ENCODE measurements at places on chromosomes 16 and 17.
A peak's percentile ranks its signal among the peaks of the same experiment; 100 is the strongest.

GRCh38 chr17:57902117-57902799, 52.4 kb upstream of the MRPS23 start:
- H3K27ac ChIP-seq = no peak overlapping the region
- no peaks in the 10 kb centered on the region for H3K27me3 ChIP-seq
- peaks cover 21% of the 10 kb centered on the region for H3K4me1 ChIP-seq
- H3K4me3 ChIP-seq = no peak overlapping the region
- no peak for DNase-seq

- DNase-seq = no peak
- H3K27ac ChIP-seq = peak overlapping the region; percentile 91
- H3K36me3 ChIP-seq = peaks cover 19% of the 10 kb centered on the region
- H3K27me3 ChIP-seq = no peaks in the 10 kb centered on the region
- peak overlapping the region; percentile 81 for H3K4me3 ChIP-seq
These were observed 528 bp upstream of the NOL11 start for GRCh38 chr17:67717192-67717623.

DNA sequence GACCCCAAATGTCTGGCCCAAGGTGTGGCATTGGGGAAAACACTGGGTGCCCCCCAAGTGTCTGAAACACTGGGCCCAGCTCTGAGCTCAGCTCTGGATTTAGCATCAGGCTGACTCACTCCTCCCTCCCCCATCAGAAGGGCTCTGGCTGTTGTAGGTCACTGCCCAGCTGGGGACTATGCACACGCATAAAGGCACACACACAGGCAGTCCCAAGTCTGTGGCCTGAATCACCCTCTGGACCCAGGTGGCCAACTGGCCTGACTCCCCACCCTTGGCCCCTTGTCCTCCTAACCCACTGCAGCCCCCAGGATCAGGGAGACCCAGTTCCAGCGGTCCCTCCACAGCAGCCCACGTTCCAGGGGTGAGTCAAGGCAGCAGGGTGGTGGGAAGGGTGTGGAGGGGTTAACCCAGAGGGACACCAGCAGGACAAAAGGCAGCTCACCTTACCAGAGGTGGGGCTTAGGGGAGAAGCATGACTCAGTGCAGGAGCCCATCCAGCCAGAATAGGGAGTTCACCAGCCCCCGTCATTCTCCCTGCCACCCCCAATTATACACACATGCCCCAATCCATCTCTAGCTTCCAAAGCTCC, 47.0 kb downstream of the MYO18A start:
- peaks cover 74% of the 10 kb centered on the region for H3K4me1 ChIP-seq
- H3K4me3 ChIP-seq = no peak overlapping the region
- no peak overlapping the region for H3K27ac ChIP-seq
- H3K27me3 ChIP-seq = no peaks in the 10 kb centered on the region

DNA sequence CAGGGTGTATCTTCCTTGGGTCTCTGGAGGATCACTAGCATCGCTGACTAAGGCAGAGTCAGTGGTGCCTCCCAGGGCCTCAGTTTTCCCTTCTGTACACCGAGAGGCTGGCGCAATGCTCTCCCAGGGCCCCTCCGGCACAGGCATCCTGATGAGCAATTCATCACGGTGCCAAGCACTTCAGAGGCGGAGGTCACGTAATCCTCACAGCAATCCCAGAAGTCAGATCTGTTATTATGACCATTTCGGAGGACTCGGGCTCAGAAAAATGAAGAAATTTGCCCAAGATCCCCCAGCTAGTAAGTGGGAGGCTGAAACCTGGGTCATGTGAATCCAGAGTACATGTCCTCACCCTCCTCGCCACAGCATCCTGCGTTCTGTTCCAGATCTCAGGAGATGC, 46.5 kb downstream of the AIPL1 start:
- no peak overlapping the region for H3K4me3 ChIP-seq
- no peak overlapping the region for H3K27ac ChIP-seq
- H3K27me3 ChIP-seq = peaks cover 8% of the 10 kb centered on the region

GRCh38 chr17:14784997-14785696, 480.0 kb downstream of the PMP22 start:
- no peaks in the 10 kb centered on the region for H3K4me1 ChIP-seq
- no peak overlapping the region for H3K4me3 ChIP-seq
- H3K27me3 ChIP-seq = no peaks in the 10 kb centered on the region
- H3K36me3 ChIP-seq = no peaks in the 10 kb centered on the region

- no peak overlapping the region for H3K4me3 ChIP-seq
- no peaks in the 10 kb centered on the region for H3K36me3 ChIP-seq
- DNase-seq = no peak
- H3K27me3 ChIP-seq = no peaks in the 10 kb centered on the region
- H3K27ac ChIP-seq = no peak overlapping the region
- H3K4me1 ChIP-seq = no peaks in the 10 kb centered on the region
These were observed 396.9 kb downstream of the CDH13 start for GRCh38 chr16:83023640-83024039.

GRCh38 chr17:57135026-57135788, 50.2 kb downstream of the AKAP1 start:
- H3K27me3 ChIP-seq = no peaks in the 10 kb centered on the region
- no peak overlapping the region for H3K4me3 ChIP-seq
- no peaks in the 10 kb centered on the region for H3K36me3 ChIP-seq
- no peak overlapping the region for H3K27ac ChIP-seq
- no peak for DNase-seq
- H3K4me1 ChIP-seq = peaks cover 6% of the 10 kb centered on the region

- no peaks in the 10 kb centered on the region for H3K27me3 ChIP-seq
- H3K4me1 ChIP-seq = no peaks in the 10 kb centered on the region
- no peaks in the 10 kb centered on the region for H3K36me3 ChIP-seq
- no peak overlapping the region for H3K4me3 ChIP-seq
- H3K27ac ChIP-seq = no peak overlapping the region
These were observed 100.3 kb upstream of the KIF2B start for GRCh38 chr17:53722407-53722806.

DNA sequence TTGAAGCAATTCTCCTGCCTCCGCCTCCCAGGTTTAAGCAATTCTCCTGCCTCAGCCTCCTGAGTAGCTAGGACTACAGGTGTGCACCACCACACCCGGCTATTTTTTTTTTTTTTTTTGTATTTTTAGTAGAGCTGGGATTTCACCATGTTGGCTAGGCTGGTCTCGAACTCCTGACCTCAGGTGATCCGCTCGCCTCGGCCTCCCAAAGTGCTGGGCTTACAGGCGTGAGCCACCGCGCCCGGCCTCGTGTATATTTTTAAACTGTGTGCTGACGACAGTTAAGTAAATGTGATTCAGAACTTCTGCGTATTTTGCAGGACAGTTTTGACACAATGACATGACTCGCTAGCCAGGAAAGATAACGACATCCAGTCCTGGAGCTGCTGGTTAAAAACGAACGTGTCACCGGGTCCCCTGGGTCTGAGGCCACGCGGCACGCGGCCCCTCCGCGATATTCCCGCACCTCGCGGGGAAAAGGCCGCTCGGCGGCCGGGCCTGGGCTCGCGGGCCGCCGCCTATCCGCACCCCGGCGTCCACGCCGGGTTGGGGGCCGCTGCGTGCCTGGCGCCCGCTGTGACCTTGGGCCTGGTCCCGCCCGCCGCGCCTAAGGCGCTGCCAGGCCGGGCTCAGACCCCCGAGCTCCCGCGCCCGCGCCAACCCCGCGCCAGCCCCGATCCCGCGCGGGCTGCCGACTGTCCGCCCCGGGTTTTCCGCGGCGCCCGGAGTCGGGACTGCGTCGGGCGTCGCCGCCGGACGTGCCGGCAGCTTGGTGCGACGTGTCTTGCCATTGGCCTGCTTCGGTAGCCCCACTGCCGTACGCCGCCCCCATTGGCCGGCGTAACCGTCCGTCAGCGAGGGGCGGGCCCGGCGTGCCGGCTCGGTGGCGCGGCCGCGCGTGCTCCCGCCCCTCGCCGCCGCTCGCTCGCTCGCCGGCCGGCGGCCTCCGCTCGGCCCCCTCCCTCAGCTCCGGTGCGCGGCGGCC, at the start of gene FOXK2:
Gene FOXK2, plus strand, starts transcription at position 907 of the 985 bp plus-strand sequence. CDS start 157 bp downstream, outside the sequence.
- H3K27ac ChIP-seq = peak within 1 kb of the TSS; percentile 50
- peak within 1 kb of the TSS; percentile 66 for H3K4me3 ChIP-seq
- H3K4me1 ChIP-seq = peaks cover 38% of the 10 kb centered on the region
- no peaks in the 10 kb centered on the region for H3K27me3 ChIP-seq

- no peak for DNase-seq
- no peak overlapping the region for H3K4me3 ChIP-seq
- H3K4me1 ChIP-seq = no peaks in the 10 kb centered on the region
- no peaks in the 10 kb centered on the region for H3K27me3 ChIP-seq
- no peak overlapping the region for H3K27ac ChIP-seq
These were observed 2.1 kb upstream of the MFAP4 start for GRCh38 chr17:19388791-19389785.
